ENCODE measurements at places on chromosomes 7 and 10.

DNA sequence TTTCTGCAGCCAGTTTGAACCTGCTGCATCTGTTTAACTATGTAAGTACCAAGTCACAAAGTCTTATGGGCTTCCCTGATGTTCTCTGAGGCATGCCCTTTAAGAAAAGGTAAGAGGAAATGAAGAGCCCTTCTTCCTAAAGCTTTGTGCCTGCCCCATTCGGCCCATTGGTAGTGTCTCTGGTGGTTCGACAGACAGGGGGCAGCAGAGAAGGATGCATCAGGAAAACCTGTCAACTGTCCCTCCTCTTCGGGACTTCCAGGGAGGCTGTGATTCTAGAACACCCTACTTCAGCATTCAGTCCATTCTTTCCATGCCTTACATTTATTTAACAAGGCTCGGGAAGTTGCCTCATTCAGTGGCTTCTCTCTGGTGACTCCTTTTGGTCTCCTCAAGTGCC is 1.9 kb upstream of the SFRP4 start:
- DNase-seq, result no peak

GRCh38 chr10:108545921-108546320 is 1377.4 kb downstream of the XPNPEP1 start:
- no peak for DNase-seq

DNA sequence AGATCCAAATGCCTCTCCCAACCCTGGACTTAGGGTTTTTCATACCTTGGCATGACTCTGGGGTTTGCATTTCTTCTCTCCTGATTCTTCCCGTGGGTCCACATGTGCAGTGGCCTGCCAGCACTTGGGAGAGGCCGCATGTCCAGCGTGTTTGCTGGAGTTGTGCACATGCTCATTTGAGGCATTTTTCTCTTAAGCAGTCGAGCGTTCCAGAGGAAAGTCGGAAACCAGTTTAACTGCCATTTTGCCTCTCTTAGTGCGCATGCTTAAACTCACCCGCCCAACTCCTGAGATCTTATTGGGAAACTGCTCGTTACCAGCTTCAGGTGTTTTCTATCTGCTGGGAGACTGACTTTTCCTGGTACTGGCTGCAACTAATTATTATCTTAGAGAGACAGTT is 888.4 kb upstream of the PHF14 start:
- no peak for DNase-seq

- DNase-seq, result no peak
These were observed 4.9 kb upstream of the SCD start for GRCh38 chr10:100341953-100342626.

GRCh38 chr10:8556321-8556720 is 501.8 kb downstream of the GATA3 start:
- no peak for DNase-seq
